SK-MEL-5 (cell line): ENCODE measurements at places on chromosomes 13 and 19.

- DNase-seq, result no peak
Measured at GRCh38 chr19:54654447-54655321, 8.1 kb upstream of the LILRB4 start.

GRCh38 chr13:113393226-113393562 is 29.3 kb upstream of the GRTP1 start:
- no peak for DNase-seq

DNA sequence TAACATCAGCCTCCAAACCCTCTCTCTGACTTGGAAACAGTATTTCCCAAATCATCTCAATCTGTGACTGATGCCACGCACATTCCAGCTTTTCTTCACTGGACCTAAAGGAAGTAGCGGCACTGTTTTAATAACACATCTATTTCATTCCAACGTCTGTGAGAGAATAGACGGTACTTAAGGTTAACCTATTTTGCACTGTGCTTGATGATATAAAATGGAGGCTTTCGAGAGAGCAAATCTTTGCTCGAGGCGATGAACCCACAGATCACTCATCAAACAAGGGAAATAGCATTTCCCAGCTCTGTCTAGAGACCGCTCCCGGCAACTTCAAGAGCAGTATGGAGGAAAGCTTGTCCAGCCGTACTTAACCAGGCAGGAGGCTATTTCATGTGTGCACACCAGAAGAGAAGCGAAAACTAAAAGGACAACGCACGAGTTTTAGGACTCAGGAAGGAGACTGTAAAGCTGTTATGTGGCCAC is 2.9 kb downstream of the UBL3 start:
- DNase-seq, result peak; percentile 68

GRCh38 chr13:109913936-109914510 is 127.6 kb upstream of the IRS2 start:
- DNase-seq, result no peak

GRCh38 chr13:97542102-97542685 is 108.2 kb downstream of the RAP2A start:
- no peak for DNase-seq

DNA sequence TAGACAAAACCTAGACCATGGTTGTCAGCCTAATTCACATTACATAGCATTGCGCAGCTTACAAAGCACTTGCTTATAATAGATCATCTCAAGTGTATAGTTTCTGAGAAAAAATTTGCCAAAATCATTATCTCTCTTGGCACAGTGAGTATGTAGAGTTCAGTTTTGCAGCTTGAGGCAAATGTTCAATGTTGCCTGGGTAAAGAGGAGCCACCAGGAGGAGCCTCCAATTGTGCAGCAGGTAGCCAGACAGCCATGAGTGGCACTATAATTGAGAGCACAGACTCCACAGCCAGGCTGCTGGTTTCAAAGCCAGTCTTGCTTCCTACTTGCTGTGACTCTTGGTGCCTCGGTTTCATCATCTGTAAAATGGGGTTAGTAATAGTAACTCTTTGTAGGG is 24.0 kb upstream of the OLFM4 start:
- peak; percentile 33 for DNase-seq

- DNase-seq, result peak; percentile 59
Measured at GRCh38 chr19:609004-609346, 19.3 kb downstream of the HCN2 start.

GRCh38 chr13:20877902-20878301 is 24.6 kb downstream of the XPO4 start:
- no peak for DNase-seq

DNA sequence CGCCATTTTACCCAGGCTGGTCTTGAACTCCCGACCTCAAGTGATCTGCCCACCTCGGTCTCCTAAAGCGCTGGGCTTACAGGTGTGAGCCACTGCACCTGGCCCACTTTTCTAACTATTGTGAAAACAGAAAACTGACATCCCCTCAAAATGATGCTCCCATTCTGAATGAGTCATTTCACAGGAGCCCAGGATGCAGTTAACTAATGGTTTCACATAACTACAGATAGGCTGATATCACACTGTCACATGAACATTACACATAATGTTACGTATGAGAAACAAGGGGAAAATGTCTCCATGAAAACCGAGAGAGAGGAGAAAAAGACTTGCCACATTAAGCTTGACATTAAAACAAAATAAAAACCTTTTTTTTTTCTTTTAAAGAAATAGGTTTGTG is 37.5 kb downstream of the N4BP2L2 start:
- no peak for DNase-seq

DNA sequence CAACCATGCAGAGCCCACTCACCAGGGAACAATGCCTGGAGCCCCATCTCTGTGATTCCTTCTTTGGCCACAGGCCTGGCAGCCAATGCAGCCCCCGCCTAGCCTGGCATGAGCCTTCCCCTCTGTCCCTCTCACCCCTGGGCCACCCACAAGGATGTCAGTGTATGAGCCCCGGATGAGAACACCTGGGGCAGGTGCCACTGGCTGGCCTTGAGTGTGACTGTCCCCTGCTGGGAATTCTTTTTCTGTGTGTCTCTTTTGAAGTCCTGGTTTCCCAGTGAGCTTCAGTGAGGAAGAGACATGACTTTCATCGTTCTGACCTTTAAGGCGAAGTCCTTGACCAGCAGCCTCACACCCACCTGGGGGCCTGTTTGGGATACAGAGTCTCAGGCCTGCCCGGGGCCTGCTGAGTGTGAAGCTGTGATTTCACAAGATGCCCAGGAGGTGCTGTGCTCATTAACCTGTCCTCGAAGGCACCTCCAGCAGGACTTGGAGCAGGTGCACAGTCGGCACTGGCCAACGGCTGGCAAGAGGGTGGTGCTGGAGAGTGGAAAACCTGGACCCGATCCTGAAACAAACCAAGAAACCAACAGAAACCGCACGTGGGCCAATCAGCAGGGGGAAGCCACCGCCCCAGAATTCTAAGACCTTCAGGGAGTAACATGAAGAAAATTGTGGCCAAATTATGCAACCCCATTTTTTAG is 27.4 kb upstream of the SPACA7 start:
- no peak for DNase-seq

DNA sequence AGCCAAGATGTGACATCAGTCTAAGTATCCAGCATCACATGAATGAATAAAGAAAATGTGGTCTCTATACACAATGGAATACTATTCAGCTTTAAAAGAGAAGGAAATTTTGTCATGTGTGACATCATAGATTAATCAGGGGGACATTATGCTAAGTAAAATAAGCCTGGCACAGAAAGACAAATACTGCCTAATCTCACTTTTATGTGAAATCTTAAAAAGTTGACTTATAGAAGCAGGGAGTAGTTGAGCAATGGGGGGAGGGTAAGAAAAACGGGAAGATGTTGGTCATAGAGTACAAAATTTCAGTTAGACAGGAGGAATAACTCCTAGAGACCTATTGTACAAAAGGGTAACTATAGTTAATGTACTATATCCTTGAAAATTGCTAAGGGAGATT is 10.4 kb upstream of the LCP1 start:
- DNase-seq, result no peak

- peak; percentile 57 for DNase-seq
Measured at GRCh38 chr13:76758257-76758656, 127.9 kb downstream of the KCTD12 start.

- DNase-seq, result peak; percentile 92
Measured at GRCh38 chr13:50225193-50226155, 210.2 kb downstream of the KCNRG start.

- no peak for DNase-seq
Measured at GRCh38 chr13:98372876-98373275, 195.8 kb upstream of the RNF113B start.

DNA sequence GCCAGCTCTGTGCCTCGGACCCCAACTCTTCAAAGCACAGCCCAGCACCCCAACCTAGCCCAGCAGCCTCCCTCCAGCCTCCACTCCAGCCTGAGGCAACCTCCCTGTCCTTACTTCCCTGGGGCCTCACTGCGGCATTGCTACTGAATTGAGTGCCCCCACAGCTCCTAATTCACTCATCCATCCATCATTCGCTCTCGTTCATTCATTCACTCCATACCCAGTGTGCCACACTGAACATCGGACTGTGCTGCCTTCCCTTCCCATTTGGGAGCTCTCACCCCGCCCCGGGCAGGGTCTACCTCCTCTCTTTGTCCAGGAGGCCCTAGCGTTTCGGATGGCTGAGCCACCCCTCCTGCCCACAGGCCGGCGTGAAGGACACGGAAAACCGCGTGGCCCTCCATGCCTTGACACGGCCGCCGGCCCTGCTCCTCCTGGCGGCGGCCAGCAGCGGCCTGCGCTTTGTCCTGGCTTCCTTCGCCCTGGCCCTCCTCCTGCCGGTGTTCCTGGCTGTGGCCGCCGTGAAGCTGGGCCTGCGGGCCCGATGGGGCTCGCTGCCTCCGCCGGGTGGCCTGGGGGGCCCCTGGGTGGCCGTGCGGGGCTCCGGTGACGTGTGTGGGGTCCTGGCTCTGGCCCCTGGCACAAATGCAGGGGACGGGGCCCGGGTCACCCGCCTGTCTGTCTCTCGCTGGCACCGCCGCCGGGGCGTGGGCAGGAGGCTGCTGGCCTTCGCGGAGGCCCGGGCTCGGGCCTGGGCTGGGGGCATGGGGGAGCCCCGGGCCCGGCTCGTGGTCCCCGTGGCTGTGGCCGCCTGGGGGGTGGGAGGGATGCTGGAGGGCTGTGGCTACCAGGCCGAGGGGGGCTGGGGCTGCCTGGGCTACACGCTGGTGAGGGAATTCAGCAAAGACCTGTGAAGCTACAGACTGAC is 1.3 kb downstream of the NAT14 start:
- no peak for DNase-seq

GRCh38 chr13:63631006-63631405 is 2215.4 kb upstream of the PCDH20 start:
- DNase-seq, result no peak

- no peak for DNase-seq
Measured at GRCh38 chr19:1151917-1152587, 22.0 kb downstream of the SBNO2 start.

DNA sequence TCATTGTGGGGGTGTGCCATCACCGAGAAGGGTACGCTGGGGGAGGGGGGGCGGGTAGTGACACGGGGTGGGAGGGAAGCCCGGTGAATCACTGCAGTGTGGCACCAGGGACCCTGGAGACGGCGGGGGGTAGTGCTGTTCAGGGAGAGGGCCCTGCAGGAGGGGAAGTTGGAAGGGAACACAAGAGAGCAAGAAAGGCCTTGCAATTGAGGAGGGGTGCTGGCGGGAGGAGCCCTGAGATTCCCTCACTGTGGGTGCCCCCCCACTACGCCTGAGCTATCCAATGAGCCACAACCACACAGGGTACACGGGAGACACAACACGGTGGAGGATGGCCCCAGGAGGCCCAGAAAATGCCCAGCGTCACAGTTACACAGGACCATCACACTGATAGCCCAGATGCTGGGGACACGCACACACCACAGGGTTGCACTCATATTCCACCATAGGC is 516 bp upstream of the ATP1A3 start:
- no peak for DNase-seq

DNA sequence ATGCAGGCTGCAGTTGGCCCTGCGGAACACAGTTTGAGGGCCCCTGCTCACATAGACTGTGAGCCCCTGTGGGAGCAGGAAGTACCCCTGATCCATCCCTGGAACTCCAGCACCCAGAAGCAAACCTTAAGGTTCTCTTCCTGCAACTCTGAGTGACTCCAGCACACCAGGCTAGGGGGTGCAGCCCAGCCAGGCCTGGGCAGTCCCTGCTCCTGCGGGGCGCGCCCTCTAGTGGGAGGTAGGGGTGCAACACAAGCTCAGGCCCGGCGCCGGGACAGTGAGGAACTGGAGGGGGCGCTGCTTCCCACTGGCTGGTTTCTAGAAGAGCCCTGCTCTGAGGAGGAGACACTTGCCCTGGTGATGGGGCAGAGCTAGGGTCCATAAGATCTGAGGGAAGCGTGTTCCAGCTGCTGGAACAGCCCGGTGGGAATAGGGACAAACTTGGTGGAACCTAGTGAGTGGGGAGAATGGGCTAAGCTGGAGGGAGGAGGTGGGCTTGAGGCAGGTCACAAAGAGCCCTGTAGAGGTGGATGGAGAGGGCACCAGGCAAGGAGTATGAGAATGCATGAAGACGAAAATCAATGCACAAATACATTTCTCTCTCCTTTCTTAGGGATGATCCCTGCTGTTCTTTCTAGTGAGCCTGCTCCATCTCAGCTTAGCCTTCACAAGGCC is 5.0 kb downstream of the ZSCAN5A start:
- peak; percentile 60 for DNase-seq

DNA sequence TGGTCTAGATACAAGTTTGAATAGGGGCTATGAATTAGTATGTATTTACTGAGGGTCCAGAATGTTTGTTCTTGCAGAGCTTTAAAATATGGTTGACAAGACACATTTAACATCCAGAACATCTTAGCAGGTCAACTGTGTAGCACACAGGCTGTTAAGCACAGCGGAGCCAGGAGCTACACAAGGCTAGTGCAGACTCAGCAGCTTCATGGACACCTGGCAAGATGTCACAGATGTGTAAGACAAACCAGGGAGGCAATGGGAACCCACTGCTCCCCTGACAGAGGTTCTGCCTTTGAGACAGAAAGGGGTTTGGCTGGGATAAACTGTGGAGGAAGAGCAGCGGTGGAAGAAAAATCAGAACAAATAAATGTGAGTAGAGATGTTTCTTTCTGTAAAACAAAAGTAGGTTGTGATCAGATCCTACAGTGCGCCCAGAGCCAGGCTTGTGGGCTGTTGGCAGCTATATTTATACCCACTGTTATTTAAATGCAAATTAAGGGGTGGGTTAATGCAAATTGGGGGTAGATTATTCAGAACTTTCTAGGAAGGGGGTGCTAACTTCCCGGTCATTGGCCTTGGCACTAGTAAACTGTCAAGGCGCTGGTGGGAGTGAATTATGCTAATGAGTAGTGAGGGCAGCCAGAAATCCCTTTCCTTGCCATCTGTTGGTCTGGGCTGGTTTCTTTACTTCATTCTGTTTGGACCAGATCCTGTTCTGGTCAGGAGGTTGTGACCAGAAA is 33.0 kb downstream of the MIPEP start:
- no peak for DNase-seq

- peak; percentile 34 for DNase-seq
Measured at GRCh38 chr19:46065486-46066071, 24.8 kb upstream of the IGFL4 start.

DNA sequence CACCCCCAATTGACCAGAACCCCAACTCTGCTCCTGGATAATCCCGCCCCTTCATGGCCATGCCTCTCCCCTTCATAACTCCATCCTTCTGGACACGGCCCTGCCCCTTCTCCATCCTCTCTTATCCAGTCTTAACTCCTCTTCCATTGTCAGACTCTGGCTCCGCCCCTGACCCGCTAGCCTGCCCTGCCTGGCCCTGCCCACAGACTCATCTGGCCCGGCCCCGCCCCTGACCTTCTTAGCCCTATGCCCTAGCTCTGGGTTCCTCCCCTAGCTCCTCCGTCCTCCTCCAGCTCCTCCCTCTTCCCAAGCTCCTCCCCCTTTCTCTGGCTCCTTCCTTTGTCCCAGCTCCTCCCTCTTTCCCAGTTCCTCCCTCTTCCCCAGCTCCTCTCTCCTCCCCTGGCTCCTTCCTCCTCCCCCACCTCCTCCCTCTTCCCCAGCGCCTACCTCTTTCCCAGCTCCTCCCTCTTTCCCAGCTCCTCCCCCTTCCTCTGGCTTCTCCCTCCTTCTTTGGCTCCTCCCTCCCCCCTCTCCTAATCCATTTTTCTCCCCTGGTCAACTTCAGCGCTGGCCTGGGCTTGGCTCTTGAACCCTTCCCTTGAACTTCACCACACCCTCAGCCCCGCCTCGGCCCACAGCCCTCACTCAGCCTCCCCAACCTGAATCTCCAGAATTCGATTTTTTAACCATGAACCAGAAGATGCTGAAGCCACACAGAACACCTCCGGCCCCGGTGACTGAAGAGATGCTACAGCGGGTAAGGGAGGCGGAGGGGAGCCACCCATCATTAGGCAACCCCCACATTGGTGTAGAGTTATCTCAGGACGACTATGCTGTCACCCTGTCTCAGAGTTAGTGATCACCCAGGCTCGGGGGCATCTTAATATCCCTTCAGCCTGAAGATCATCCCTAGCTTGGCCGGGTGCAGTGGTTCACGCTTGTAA is 9.2 kb upstream of the ZNF358 start:
- DNase-seq, result peak; percentile 91
